ENCODE measurements at places on chromosomes 1 and 21. TPM values are rescaled to one million over a fixed set of nuclear protein-coding genes. Genes with fewer than 3 reads are reported as not detected.

- DNase-seq, result no peak
These were observed 8.3 kb downstream of the ADCY10 start for GRCh38 chr1:167905671-167906070.

GRCh38 chr1:234586304-234586703, 23.7 kb downstream of the IRF2BP2 start:
- no peak for DNase-seq

GRCh38 chr1:64654519-64655341, 90.1 kb upstream of the RAVER2 start:
- DNase-seq, result no peak

GRCh38 chr1:155242805-155243358, 12.4 kb downstream of the ENTREP3 start:
- no peak for DNase-seq

STXBP3 gene
- 38.2 TPM for total RNA-seq

COL6A1 gene
- total RNA-seq, result not detected

LAPTM5 gene
- total RNA-seq, result 163 TPM

AK4 gene
- 1.4 TPM for total RNA-seq

TMEM79 gene
- 6.8 TPM for total RNA-seq

Measured in OCI-LY7 (cell line).